HT1080 (cell line): ENCODE measurements at places on chromosomes 2 and 18. TPM values are rescaled to one million over a fixed set of nuclear protein-coding genes. Genes with fewer than 3 reads are reported as not detected.

NEB gene
- total RNA-seq: 0.02 and 0.23 TPM in 2 replicates

LOXL3 gene
- total RNA-seq: 48.5 and 49.8 TPM in 2 replicates

EVX2 gene
- total RNA-seq: not detected in 2 replicates

DAW1 gene
- total RNA-seq: 0.17 TPM in 1 of 2 replicates, not detected in the other

TEKT4 gene
- not detected in 2 replicates for total RNA-seq

ASXL3 gene
- 0.13 TPM in 1 of 2 replicates, not detected in the other for total RNA-seq

CRIM1 gene
- total RNA-seq: 113 and 135 TPM in 2 replicates

PECR gene
- 10.6 and 11.3 TPM in 2 replicates for total RNA-seq

STK16 gene
- total RNA-seq: 19.6 and 20.4 TPM in 2 replicates

ASIC4 gene
- not detected in 2 replicates for total RNA-seq

RAB6C gene
- not detected in 2 replicates for total RNA-seq

UGT1A3 gene
- not detected in 2 replicates for total RNA-seq

LIMS2 gene
- 0.26 and 0.47 TPM in 2 replicates for total RNA-seq

INO80D gene
- 2.8 and 5.3 TPM in 2 replicates for total RNA-seq

ACVR2A gene
- total RNA-seq: 5.7 and 6.8 TPM in 2 replicates

TCF7L1 gene
- total RNA-seq: 0.10 and 0.16 TPM in 2 replicates

UGT1A8 gene
- not detected in 2 replicates for total RNA-seq

KRTCAP3 gene
- 0.34 and 0.50 TPM in 2 replicates for total RNA-seq

KCNIP3 gene
- total RNA-seq: 0.71 and 1.6 TPM in 2 replicates
